ENCODE measurements at places on chromosomes 11 and 22.

DNA sequence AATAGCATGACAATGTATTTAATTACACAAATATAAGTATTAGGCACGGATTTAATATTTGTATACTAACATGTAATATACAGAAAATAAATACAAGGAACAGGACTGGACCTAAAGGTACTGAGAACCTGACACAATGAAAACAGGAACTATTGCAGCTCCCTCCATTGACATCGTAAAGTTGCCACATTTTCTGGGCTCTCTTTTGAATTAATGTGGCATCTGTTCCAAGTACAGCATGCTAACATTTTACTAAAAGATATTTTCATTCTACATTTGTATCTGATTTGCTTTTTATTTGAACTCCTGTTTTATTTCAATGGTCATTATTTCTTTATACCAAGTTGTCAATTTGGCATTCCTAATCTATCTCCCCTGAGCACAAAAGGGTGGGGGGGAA, 15.3 kb downstream of the PHF21A start:
- no peak for DNase-seq

DNA sequence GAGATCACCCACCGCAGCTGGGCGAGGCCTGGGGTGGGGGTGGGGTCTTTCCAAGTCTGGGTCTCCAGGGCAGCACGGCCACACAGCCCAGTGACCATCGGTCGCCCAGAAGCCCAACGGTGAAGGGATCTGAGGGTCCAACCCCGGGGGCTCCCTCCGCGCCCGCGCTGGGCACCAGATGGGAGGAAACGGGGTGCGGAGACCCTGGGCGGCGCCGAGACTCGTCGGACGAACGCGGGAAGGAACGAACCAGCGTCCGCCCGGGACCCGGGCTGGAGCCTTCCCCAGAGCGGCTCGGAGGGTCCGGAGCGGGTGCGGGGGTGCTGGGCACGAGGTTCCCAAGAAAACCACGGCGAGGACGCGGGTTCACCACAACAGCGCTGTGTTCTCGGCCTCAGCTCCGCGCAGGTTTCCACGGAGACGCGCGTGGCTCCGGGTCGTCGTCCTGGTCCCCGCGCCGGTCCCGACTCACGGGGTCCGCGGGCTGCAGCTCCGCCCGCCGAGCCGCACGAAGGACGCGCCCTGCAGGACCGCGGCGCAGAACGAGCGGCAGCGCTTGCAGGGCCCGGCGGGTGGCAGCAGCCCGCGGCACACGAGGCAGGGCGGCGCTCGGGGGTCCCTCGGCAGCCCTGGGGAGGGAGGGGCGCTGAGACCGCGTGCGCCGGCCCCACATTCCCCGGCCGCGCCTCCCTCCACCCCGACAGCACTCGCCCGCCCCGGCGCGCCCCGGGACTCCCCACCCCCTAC, 2.3 kb upstream of the IL17REL start:
- DNase-seq, result no peak

GRCh38 chr11:106983991-106984390, 34.3 kb downstream of the GUCY1A2 start:
- DNase-seq, result no peak

DNA sequence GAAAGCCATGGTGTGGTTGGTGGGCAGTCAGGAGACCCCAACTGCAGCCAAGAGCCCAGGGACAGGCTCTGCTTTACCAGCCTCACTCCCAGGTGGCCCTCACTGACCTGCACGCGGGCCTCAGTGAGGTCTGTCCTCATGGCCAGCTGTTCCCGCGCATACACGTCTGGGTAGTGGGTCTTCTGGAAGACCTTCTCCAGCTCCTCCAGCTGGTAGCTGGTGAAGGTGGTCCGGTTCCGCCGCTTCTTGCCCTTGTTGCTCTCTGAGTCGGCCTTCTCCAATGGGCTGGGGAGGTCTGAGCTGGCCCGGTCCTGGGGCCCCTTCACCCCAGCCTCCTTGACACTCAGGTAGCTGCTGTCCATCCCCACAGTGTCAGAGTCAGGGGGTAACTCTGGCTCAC, 34.7 kb downstream of the ALX4 start:
- DNase-seq, result no peak

DNA sequence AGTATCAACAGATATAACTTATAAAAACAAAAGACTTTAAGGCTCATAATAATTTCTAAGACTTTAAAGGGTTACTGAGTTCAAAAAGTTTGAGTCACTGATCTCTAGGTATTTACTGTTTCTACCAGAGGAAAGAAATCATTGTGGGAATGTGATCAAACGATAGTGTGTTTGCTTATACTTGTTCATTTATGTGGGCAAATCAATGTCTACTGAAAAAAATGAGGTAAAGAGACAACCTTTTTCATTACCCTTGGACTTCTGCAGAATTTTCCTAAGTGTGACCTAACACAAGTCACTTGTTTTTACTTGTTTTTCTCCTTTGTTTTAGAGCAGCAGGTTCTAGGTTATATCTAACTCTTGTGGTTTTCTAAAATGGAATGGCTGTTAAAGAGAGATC, 65.4 kb downstream of the PRR5L start:
- DNase-seq, result no peak

GRCh38 chr11:70845591-70846041, 406.8 kb downstream of the SHANK2 start:
- no peak for DNase-seq

GRCh38 chr11:59174664-59175033, 2.7 kb downstream of the DTX4 start:
- no peak for DNase-seq

DNA sequence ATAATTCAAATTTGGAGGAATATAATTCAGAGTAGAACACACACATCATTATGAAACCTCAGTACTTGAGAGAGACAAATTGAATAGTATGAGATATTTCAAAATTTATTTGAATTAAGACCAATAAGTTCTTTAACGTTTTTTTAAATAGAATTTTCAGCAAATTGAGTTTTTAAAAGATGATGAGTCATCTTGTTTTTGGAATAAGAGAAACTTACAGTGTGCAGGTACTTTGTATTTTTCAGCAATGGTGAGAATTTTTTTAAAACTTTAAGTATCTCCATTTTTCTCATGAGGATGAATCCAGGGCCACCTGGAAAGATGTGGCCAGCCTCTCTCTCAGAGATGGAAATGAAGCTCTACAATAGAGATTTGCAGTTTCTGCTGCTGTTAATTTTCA, 1015.0 kb upstream of the TENM4 start:
- no peak for DNase-seq

DNA sequence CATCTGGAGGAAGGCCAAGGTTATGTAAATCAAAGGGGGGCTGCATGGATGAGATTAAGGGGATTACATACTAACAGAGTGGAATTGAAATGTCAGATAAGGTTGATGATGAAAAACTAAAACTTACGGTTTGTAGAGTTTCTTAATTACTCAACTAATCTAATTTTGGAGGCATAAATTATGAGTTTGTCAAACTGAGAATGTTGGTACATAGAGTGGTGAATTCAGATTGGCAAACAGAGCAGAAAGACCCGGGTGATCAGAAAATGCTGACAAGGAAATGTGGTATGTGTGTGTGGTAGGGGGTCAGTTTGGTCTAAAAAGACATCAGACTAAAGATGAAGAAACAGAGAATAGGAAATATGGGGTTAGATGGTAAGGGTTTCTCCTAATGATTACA, 11.0 kb downstream of the MS4A6E start:
- no peak for DNase-seq

- DNase-seq, result no peak
Measured at GRCh38 chr11:74634537-74634936, 42.2 kb downstream of the POLD3 start.

DNA sequence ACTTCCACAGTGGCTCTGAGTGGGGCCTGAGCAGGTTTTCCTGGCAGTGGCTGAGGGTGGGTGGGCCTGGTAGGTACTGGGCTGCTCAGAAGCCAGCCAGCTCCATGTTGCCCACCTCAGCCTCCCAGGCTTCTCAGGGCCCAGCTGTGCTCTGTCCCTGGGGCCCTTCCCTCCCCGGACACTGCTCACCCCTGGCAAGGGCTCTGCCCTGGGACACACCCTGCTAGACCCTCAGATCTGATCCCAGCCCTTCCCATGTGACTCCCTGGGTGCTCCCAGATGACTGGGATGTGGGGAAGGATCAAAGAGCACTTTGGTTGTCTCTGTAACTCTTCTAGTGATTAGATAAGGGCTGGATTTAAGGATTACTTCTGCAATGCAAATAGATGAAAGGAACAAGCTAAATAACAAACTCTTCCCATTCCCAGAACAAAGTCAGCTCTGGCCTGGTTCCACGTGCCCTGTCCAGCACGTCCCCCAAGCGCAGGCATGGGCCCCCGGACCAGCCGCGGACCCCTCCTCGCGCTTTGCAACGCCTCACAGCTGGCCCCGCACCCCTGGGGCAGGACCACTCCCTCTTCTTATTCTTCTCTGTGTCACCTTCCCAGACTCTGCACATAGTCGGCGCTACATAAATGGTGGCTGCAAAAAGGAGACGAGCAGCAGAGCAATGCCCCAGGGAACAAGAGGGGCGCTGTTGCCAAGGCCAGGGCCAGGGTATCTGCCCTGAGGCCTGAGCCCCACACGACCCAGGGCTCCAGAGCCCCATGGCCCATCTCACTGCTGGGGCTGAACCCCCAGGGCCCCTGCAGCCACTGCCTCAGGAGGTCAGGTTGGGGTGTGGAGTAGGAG, 5.7 kb upstream of the KRTAP5-6 start:
- DNase-seq, result no peak

DNA sequence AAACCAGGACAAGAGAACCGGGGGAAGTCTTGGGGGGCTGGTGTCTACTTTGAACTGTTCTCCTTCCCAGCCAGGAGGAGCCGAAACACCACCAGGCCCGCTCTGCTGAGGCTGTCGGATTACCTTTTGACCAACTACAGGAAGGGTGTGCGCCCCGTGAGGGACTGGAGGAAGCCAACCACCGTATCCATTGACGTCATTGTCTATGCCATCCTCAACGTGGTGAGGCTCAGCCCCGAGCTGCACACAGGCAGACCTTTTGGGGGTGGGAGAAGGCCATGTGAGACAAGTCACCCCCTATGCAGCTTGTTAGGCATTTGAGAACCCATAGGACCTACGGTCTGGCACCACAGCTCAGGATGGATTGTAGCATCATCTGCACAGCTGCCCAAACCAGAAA, 2.8 kb downstream of the HTR3A start:
- DNase-seq, result no peak

GRCh38 chr11:33736148-33736812, at the start of gene CD59:
CD59 (minus strand) TSS chr11:33736423; CDS start chr11:33722445, 13,978 bp downstream.
- peak; percentile 80 for DNase-seq

DNA sequence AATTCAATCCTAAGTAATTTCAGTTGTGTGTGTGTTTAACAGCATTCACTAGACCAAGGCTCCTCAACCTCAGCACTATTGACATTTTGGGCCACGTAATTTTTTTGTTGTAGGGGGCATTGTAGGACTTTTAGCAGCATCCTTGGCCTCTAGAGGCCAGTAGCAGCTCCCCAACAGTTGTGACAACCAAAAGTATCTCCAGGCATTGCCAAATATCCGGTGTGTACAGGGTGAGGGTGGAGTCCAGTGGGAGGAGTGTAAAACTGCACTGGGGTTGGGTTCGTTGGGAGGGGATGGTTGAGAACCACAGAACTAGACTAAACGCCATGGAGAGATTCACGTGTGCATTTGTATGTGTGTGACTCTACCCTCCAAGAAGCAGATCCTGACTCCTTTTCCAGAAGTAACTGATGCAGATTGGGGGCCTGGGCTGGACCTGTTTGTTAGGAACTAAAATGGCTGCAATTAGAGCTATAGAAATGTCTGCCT, 5.9 kb upstream of the PHF21A start:
- peak; percentile 19 for DNase-seq

- DNase-seq, result no peak
Measured at GRCh38 chr11:121445071-121445768, 6.9 kb upstream of the SORL1 start.

DNA sequence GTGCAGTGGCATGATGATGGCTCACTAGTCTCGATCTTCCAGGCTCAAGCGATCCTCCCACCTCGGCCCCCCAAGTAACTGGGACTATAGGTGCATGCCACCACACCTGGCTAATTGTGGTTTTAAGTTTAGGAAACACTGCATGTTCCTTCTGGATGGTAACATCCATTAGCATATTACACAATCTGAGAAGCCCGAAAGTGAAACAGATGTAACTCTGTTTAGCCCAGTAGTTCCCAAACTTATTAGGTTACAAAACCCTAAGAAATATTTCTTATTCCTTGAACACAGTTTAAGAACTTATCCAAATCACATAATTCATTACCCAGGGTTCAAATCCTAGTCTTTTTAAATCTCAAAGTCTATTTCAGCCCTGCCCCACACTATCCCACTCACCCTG, 28.3 kb downstream of the POLDIP3 start:
- no peak for DNase-seq
